ENCODE measurements at places on chromosomes 16 and 17.

- no peak for DNase-seq
Measured at GRCh38 chr17:82795615-82796014, 43.8 kb downstream of the TBCD start.

- DNase-seq: no peak
Measured at GRCh38 chr17:2177235-2177811, 122.4 kb downstream of the HIC1 start.

GRCh38 chr17:46862949-46863348, 11.6 kb downstream of the WNT9B start:
- DNase-seq: no peak

DNA sequence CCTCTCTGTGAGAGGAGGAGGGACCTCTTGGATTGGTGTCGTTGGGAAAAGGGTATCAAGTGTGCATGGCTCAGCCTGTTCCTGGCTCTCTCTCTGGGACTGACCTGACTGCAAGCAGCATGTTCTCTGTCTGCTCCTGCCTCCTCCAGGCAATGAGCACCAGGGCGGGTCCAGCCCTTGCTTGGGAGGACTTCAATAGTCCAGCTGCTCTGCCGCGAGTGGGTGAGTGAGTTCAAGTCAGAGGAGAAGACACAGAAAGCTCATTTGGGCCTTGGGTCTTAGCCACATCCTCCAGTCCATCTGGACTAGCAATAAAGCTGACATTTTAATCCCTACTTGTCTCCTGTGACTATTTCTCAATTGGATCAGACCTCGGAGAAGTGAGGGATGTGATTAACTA, 25.2 kb upstream of the TNS4 start:
- no peak for DNase-seq

DNA sequence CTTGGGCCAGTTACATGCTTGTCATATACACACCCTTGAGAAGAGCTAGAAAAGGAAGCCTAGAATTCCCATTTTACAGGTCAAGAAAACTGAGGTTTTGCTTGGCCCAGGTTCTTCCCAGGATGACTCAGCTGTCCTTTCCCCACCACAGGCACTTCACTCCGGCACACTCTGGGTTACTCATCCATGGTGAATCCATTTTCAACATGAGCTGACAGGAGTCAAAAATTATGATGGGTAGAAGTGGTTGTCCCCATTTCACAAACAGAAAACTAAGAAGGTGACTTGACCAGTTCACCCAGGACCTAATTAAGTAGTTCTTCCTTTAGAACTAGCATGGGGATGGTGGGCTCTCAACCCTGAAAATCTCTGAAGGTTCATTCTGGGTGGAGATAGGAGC, 67.2 kb downstream of the USP22 start:
- DNase-seq: no peak

- no peak for DNase-seq
Measured at GRCh38 chr17:65953316-65954147, 238.4 kb downstream of the CEP112 start.

- DNase-seq: no peak
Measured at GRCh38 chr16:79284766-79285165, 315.8 kb downstream of the MAF start.

DNA sequence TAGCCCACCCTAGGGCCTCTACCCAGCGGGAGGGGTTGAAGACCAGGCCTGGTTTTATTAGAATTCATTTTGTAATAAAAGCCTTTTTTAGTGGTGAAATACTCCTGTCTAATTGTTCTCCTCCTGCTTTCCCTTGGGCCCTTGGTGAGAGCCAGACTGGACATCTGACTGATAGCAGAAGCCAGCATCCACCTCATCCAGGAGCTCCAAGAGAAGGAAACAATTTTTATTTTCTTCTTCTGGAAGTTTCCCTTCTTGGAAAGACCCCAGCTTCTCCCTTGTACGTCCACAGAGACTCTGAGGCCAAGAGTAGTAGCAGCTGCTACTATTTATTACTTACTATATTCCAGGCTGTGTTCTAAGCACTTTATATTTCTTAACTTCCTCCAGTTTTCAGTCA, 4.0 kb upstream of the PHKG2 start:
- no peak for DNase-seq

- DNase-seq: no peak
Measured at GRCh38 chr16:28587386-28587785, 9.5 kb downstream of the SULT1A2 start.

GRCh38 chr16:76875898-76876297, 315.1 kb upstream of the MON1B start:
- no peak for DNase-seq

- no peak for DNase-seq
Measured at GRCh38 chr17:28390141-28390540, 15.9 kb downstream of the SLC46A1 start.

- DNase-seq: no peak
Measured at GRCh38 chr16:12339686-12340085, 363.2 kb downstream of the SNX29 start.

- no peak for DNase-seq
Measured at GRCh38 chr17:50426814-50427787, 1.1 kb downstream of the ACSF2 start.

DNA sequence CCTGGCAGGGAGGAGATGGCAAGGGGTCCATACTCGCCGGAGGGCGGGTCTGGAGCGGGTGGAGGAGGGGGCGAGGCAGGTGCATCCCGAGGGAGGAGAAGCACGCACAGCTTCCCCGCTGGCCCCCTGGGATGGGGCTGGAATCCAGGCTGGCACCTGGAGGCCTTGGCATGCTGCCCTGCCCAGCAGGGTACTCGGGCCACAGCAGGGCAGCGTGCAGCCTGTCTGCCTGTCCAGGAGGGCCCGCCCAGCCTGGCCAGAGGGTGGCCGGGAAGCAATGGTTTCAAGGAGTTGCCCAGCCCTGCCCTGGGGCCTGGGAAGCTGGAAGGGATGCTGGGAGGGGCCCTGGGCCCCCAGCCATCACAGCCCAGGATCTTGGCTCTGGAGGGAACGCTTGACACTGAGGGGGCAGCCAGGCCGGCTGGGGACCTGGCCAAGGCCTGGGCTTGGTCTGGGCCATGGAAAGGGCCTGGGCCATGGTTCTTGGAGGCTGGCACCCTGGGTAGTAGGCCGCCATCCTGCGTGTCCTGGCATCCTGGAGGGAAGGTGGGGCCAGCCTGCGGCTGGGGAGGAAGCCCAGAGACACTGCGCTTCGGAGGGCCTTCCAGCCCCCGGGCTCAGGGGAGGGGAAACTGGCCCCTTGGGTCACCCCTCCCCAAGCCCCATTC, 1.1 kb downstream of the GLIS2 start:
- peak; percentile 41 for DNase-seq

DNA sequence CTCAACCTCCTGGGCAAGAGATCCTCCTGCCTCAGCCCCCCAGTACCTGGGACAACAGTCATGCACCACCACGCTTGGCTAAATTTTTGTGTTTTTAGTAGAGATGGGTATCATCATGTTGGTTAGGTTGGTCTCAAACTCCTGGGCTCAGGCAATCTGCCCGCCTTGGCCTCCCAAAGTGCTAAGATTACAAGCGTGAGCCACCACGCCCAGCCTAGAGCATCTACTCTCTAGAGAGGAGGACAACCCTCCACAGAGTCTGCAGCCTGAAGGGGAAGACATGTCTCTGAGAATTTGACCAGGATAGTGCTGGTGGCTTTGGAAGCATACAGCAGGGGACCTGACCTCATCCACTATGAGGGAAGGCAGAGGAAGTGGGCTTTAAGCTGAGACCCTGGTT, 4.7 kb upstream of the GRB2 start:
- DNase-seq: no peak

DNA sequence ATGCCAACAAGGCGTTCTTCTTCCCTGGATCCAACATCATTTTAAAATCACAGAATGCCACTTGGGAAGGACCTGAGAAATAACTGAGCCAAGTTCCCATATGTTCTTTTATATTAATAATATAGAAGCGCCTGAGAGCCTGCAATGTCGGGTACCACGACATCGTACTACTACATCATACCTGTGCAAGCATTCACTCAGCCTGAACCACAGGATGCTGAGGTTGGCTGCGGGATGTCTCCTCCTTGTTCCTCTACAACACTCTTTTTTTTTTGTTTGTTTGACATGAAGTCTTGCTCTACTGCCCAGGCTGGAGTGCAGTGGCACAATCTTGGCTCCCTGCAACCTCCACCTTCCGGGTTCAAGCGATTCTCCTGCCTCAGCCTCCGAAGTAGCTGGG, 2.1 kb upstream of the ATP2C2 start:
- no peak for DNase-seq

DNA sequence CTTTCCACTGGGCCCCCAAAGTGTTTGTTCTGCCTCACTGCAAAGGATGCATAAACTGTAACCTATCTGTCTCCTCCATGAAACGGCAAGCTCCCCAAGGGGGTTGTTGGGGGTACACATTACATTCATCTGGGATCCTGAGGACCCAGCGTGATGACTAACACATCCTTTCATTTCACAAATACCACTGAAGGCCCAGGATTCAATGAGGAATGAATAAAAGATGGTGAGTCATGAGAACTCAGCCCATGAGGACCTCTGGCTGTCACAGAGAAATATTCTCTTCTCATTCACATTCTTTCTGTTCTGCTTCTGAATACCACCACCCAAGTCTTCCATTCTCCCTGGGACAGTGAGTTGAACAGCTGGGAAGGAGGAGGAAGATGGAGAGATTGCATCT, 149.8 kb downstream of the RBFOX3 start:
- no peak for DNase-seq

DNA sequence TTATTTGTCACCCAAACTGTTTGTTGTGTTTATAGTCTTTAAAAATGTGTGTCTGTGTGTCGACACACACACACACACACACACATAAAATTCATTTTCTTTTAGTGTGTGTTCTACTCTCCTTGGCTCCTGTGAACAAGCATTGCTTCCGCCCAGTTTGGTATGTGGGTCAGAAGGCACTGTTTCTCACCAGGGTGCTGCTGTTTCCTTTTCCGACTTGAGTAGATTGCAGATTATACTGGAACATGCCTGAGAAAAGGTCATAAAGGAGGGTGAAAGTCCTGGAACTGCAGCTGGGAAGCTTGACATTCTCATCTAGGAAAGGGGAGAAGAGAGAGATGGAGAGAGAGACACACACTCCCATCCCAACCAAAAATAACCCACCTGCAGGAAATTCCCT, 330.3 kb downstream of the BCAS3 start:
- DNase-seq: no peak

GRCh38 chr16:4505356-4506147, 29.4 kb downstream of the HMOX2 start:
- DNase-seq: no peak

DNA sequence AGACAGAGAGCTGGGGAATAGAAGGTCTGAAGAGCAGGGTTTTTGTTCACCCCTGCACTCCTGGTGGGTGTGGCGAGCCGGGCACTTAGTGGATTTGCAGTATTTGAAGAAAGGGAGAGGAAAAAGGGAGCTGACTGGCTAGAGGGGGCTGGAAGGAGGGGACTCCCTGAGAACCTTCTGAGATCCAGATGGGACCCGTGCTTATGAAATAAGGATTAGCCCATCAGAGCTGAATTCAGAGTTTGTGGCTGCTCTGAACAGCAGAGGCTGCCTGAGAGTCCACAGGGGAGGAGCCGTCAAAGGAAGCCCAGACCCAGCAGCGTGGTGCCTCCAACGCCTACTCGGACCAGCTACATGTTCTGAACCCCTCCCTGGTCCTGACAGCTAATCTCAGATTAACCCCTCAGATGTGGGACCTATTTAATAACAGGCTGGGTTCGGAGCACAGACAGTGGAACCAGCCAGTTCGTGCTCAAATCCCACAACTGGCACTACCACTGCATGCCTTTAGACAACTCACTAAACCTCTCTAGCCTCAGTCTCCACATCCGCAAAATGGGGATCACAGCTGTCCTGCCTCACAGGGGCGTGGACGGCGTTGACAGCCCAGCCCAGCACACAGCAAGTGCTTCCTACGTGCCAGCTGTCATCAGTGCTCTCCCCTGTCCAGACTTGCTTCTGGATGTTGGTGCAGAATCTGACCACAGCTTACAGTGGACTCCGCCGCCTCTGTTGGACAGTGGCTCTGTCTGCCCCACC, 70.6 kb downstream of the DYNLRB2 start:
- DNase-seq: no peak

DNA sequence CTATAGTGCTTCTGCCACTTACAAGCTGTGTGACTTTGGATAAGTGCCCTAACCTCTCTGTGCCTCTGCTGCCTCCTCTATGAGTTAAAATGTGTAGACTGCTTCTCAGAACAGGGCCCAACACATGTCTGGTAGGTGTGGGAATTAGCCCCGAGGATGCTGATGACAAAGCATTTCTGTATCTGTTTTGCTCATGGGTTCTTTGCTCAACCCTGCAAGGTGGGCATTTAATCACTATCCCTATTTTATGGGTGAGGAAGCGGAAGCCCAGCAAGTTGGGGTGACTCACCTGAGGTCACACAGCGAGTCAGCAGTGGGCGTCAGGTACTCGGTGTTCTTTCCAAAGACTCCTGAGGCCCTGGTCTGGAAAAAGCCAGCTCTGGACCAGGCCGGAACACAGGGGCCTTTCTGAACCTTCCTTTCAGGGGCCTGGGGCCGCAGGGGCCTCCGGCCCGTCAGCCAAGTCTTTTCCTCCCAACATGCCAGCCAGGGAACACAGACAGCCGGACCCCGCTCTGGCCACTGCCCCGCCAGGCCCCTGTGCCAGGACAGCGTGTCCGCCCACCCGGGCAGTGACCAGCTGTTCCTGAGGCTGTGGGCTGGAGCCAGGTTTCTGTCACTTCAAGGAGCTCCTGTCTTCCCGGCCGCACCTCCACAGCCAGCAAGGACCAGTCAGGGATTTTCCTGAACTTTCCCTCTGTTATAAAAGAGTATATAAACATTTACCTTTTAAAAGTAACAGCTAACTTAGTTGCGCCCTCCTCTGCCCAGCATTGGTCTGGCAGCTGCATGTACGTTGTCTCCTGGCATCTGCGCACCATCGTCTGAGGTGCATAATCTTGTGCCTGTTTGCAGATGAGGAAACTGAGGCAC, 62.5 kb downstream of the SREBF1 start:
- DNase-seq: no peak

DNA sequence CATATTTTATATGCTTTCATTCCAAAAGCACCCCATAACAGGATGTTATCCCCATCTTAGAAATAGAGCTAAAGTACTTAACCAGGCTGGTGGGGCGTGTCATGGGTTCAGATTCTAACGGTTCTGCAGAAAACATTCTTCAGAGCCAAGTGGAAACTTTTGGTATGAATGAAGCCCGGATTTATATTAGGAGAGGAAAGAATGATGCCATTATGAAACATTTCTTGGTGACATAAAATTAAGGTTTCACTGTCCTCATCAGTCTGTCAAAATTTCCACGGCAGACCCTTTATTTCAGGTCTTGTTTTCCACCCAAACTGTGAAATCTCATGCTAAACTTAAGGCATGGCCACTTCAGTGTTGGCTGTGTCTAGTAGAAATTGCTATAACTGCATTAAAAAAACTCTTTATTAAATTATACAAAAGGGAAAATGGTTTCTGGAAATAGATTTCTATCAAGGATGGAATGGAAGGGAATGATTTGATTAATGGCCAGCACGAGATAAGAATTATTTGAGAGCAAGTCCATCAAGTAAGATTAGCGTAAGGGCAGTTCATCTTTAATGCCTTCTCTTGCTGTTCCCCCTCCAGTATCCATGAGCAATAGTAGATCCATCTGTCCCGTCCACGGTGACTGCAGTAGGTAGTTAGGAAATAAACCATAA, 11.7 kb downstream of the PRKCA start:
- no peak for DNase-seq

All from NCI-H1436 (cell line).